ENCODE measurements at places on chromosomes 4 and X. TPM values are rescaled to one million over a fixed set of nuclear protein-coding genes. Genes with fewer than 3 reads are reported as not detected.

Gene EVC
- total RNA-seq, result 126 TPM

Gene SLC2A9
- 30.4 TPM for total RNA-seq

Gene NEUROG2
- not detected for total RNA-seq

Gene HSD17B13
- total RNA-seq, result 0.05 TPM

Gene HPGD
- total RNA-seq, result 105 TPM

Gene COX7B
- total RNA-seq, result 695 TPM

Gene GRID2
- not detected for total RNA-seq

Gene ZNF157
- 0.17 TPM for total RNA-seq

Gene MSANTD1
- 0.99 TPM for total RNA-seq

Gene SOX3
- not detected for total RNA-seq

Gene IL13RA2
- total RNA-seq, result 1.5 TPM

Gene PAGE2B
- not detected for total RNA-seq

Gene TLR7
- total RNA-seq, result not detected

Gene JADE3
- 24.4 TPM for total RNA-seq

Gene TLR3
- 17.5 TPM for total RNA-seq

Gene GLRB
- 20.7 TPM for total RNA-seq

Gene MSL3
- total RNA-seq, result 28.3 TPM

Gene PLXNB3
- 2.6 TPM for total RNA-seq

Gene NOX1
- total RNA-seq, result not detected

Gene ACSL4
- 236 TPM for total RNA-seq

Gene SLC7A11
- 2.9 TPM for total RNA-seq

Gene NLRP2B
- total RNA-seq, result not detected

Gene FAM149A
- 31.9 TPM for total RNA-seq

Gene MAGEA2
- total RNA-seq, result not detected

Gene H2AZ1
- total RNA-seq, result 74.3 TPM

Gene FDCSP
- total RNA-seq, result not detected

Gene HHIP
- total RNA-seq, result 0.17 TPM

Gene MFAP3L
- 19.6 TPM for total RNA-seq

Gene MAP3K15
- 1.3 TPM for total RNA-seq

Gene ZIC3
- not detected for total RNA-seq

Gene SCRG1
- not detected for total RNA-seq

Gene PNMA6F
- total RNA-seq, result not detected

Gene UGT2B11
- total RNA-seq, result not detected

Gene ADH4
- not detected for total RNA-seq

Gene HS6ST2
- total RNA-seq, result 3.5 TPM

Gene TNIP3
- total RNA-seq, result 0.35 TPM

Gene CXorf49
- total RNA-seq, result 0.69 TPM

Gene SLC26A1
- total RNA-seq, result 1.4 TPM

Gene MAML3
- total RNA-seq, result 2.0 TPM

Gene LPAR4
- total RNA-seq, result 0.70 TPM

Gene ADRA2C
- total RNA-seq, result 0.87 TPM

Gene OTUD4
- total RNA-seq, result 28.5 TPM

Gene PASD1
- total RNA-seq, result not detected

Gene TMEM165
- 188 TPM for total RNA-seq

Gene RGN
- total RNA-seq, result 1.6 TPM

Gene LIN54
- 10.3 TPM for total RNA-seq

Gene SRPK3
- 0.17 TPM for total RNA-seq

Gene HOPX
- 1.2 TPM for total RNA-seq

Gene MMRN1
- total RNA-seq, result 1.6 TPM

Gene TBX22
- not detected for total RNA-seq

Gene SH3RF1
- 10.2 TPM for total RNA-seq

Gene VEGFD
- total RNA-seq, result 0.05 TPM

Gene ATP2B3
- total RNA-seq, result 0.05 TPM

Gene WDFY3
- 42.9 TPM for total RNA-seq

Gene CCKAR
- 0.05 TPM for total RNA-seq

Gene UCP1
- total RNA-seq, result not detected

Data from renal cortical epithelial cell (primary cell).